Activated CD8-positive, alpha-beta memory T cell treated with anti-CD3 and anti-CD28 coated beads for 4 hours (primary cell): ENCODE measurements at places on chromosomes 3 and 15.

- no peak for DNase-seq
Observed at GRCh38 chr3:11717301-11717700, 73.6 kb upstream of the VGLL4 start.

GRCh38 chr3:53604232-53604631 is 109.8 kb downstream of the CACNA1D start:
- no peak for DNase-seq

DNA sequence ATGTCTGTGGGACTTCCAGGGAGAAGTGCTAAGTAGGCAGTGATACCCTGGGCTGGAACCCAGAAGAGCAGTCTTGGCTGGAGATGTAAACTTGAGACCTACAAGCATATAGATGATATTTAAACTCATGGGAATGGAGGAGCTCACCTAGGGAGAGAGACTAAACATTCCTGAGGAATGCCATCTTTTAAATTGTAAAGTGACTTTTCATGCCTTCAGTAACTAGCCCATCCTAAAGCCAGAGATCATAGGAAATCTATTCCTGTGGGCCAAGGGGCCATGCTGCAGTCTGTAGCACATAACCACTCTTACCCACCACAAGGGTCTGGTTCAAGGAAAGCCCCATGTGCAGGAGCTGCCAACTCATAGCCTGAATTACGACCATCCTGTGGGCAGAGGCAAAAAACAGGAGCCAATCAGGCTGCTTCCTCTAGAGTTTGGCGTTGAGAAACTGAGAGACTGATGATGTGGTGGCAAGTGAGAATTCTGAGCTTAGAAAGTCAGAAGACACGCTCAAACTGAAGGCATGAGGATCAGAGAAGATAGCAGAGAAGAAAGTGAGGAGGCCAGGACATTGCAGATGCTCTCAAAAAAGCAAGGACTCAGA is 37.5 kb downstream of the CTDSPL start:
- no peak for DNase-seq

- DNase-seq: no peak
Observed at GRCh38 chr3:189687475-189687874, 56.3 kb downstream of the TP63 start.

GRCh38 chr3:46386205-46386604 is 15.5 kb downstream of the CCR5 start:
- no peak for DNase-seq

- DNase-seq: no peak
Observed at GRCh38 chr3:81823882-81824395, 62.5 kb upstream of the GBE1 start.

GRCh38 chr3:123843668-123844067 is 40.5 kb downstream of the MYLK start:
- DNase-seq: no peak

DNA sequence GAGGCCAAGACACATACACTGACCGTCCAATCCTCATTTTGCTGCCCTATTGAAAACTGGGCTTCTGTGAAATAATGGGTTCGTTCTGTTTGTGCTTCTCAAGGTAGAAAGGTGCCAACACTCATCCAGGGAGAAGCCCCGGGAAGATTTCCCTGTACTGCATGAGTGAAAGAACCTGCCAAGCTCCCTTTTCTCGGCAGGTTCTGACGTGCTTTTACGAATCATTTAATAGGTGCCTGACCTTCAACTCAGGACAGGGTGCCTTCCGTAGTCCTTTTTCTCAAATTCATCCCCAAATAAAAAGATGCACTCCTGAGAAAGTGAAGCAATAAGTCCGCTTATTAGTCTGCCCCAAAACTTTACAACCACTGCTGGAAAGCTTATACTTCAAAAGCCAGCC is 64.2 kb downstream of the B3GNT5 start:
- DNase-seq: no peak

- DNase-seq: no peak
Observed at GRCh38 chr3:72490688-72491435, 357.4 kb downstream of the SHQ1 start.

- DNase-seq: no peak
Observed at GRCh38 chr3:125011941-125012340, 43.9 kb downstream of the HEG1 start.

DNA sequence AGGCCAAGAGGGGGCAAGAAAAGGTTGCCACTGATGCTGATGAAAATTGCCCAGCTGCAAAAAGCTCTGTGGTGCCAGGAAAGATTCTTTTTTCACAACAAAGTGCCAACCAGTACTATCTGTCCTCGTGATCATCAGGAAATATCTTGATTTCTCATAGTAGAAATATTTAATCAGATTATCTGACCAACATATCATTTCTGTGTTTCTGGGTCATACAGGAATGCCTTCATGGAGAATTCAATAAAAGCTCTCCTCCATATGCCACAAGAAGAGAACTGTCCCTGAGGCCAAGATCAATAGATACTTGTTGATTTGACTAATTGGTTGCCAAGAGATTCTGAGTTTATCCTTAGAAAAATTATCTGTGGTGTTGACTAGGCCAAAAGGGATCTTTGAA is 63.5 kb downstream of the FSIP1 start:
- DNase-seq: no peak

- no peak for DNase-seq
Observed at GRCh38 chr15:94236608-94237007, 5.2 kb downstream of the MCTP2 start.

DNA sequence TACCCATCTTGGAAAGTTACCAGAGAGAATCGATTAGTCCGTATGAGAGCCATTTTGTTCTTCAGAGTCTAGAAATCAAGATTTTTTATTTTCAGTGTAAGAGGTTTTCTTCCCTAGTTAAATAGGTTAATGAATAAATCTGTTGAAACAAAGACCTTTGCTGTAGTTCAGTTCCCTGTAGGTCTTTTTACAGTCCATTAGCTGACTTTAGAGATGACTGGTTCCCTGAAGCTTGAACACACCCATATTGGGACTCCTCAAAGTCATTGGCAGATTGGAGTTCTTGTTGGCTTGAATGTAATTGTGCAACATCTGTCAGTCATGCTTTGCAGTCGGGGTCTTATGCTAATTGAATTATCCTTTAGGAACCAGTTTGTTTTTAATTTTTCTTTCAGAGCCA is 45.3 kb downstream of the SEMA6D start:
- no peak for DNase-seq

- DNase-seq: no peak
Observed at GRCh38 chr15:90478846-90479481, 50.8 kb upstream of the CRTC3 start.

DNA sequence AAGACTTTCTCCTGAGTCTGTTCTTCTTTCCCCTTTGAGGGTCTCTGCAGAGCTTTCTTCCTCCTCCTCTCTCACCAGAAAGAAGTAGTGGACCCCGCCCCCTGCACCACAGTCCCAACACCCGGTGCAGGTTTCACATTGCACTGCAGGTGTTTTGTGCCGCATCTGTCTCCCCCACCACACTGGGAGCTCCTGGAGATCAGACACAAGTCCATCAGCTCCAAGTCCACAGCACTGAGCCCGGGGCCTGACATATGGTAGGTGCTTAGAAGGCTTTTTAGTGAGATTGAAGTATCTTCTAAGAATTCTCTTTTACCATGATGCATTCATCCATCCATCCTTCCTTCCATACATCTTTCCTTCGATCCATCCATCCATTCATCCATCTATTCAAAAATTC is 9.8 kb downstream of the STRA6 start:
- DNase-seq: no peak

- no peak for DNase-seq
Observed at GRCh38 chr3:99895131-99895696, 77.6 kb downstream of the CMSS1 start.

- no peak for DNase-seq
Observed at GRCh38 chr15:25060996-25061620, 106.3 kb downstream of the SNRPN start.

GRCh38 chr15:92391640-92392039 is 2.0 kb upstream of the ST8SIA2 start:
- no peak for DNase-seq

- DNase-seq: no peak
Observed at GRCh38 chr3:184658223-184658928, 53.5 kb downstream of the MAGEF1 start.

DNA sequence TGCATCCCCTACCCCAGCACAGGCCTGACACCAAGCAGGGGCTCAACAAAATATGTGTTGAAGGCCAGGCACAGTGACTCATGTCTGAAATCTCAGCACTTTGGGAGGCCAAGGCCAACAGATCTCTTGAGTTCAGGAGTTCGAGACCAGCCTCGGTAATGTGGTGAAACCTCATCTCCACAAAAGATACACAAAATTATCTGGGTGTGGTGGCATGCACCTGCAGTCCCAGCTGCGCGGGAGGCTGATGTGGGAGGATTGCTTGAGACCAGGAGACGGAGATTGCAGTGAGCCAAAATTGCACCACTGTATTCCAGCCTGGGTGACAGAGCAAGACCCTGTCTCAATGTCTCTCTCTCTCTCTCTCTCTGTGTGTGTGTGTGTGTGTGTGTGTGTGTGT is 30.7 kb upstream of the CYP11A1 start:
- no peak for DNase-seq

DNA sequence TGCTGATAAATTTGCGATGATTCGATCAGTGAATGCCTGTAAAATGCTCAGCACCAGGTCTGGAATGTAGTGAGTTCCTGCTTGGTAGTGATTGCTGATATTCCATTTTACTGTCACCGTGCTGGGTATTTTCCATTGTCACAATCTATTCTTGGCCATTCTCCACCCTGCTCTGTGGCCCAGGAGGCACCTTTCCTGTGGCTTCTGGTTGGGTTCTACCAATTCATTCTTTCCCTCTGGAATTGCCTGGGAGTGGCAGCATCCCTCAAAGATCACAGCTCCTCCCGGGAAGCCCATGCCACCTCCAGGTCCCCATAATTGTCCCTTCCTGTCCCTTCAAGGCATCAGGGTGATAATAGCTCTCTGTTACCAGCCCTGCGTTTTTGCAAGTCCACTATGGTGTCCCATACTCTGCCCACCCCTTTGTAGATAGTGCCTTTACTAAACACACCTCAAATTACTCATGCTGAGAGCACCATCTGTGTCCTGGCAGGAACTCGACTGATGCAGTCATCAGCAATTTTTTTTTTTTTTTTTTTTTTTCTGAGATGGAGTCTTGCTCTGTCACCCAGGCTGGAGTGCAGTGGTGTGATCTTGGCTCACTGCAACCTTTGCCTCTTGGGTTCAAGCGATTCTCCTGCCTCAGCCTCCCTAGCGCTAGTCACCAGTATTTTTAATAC is 177.8 kb upstream of the PROK2 start:
- DNase-seq: no peak

DNA sequence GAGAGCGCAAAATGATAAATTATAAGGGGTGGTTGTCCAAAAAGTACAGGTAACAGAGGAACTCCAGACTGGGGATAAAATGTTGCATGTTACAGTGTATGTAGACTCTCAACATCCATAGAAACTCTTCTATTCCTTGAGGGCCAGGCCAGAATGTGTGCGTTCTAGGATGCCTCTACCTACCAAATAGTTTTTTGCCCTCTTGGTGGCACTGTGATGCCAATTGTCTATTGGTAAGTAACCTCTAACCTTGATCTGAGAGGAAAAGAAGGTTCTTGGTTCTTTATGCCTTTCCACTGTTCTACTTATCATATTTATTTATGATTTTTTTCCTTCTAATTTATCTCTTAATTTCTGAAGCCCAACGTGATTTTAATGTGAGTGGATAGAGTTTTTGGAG is 424.6 kb downstream of the GRM7 start:
- DNase-seq: no peak

DNA sequence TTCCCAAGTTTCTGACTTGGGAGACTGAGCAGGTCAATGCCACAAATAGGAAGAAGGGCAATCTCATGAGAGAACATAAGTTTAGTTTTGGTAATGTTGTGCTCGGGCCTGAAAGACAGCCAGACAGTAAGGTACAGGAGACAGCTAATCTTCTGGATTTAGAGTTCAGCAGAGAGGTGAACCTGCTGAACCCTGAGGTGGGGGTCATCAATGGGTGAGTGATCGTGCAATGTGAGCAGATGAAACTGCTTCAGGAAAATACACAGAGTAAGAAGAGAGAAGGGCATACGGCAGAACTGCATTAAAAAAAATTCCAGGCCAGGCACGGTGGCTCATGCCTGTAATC is 23.3 kb downstream of the RUBCN start:
- DNase-seq: no peak

DNA sequence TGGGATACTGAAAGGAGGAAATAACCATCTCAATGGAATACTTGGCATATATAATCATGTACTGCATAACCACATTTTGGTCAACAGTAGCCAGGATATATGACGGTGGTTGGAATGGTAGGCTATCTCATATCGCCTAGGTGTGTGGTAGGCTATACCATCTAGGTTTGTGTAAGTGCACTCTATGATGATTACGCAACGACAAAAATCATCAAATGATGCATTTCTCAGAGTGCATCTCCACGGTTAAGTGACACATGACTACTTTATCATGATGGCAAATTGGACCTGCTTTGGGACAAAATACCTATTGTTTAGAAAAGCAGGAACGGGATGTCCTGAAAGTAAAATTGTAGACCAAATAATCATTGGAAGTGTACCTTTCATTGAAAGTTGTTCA is 2.8 kb downstream of the MYZAP start:
- no peak for DNase-seq

DNA sequence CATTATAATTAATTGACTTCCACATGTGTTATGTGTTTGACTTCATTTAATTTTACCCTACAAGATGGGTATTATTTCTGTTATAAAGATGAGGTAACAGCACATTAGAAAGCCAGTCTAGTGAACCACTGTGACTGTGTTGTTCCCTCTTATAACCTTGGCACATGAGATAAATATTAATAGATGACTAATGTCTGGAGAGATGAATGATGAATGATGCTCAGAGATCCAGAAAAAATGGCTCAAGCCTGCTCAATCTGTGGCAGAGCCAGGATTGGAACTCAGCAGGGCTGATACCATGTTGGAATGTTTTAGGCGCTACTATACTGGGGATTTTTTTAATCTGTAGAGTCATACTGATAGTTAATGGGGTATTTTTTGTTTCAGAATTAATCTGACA is 118.8 kb upstream of the PTX3 start:
- no peak for DNase-seq

DNA sequence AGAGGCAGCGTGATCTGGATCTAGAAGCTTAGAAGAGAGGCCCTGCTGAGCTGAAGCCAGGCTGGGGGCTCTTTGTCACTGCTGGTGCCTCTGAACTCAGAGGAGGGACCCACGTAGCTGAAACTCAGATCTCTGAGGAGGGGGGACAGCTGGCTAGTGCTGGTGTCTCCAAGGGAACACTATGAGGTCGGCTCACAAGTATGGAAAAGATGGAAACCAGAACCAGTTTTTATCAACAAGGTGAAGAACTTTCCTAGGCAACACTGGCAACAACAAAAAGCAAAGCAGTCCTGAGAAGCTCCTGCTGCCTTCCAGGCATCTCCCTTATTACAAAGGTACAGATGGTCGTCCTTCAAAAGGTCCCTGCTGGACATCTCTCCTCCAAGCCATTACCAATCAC is 27.0 kb upstream of the FSTL1 start:
- no peak for DNase-seq
